HFFc6 (cell line): ENCODE measurements at places on chromosomes 1 and 21.

DNA sequence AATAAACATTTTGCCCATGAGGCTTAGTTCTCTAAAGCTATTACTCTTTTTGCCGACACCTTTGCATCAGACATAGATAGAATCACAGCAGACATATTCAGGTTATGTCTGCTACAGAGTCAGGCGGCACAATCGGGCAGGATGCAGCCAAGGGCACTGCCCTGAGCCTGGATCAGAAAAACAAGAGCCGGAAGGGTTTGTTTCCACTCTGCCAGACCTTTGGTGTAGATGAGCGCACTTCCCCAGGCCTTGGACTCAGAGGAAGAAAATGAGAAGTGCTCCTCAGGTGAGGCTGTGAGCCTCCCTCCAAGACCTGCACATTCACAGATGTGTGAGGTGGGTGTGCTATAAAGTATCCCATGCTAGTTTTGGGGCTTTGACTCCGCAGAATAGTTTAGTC lies 43.7 kb downstream of the GNG12 start:
- peak overlapping the region; percentile 84; the same call in 1 of the 2 replicates for H3K4me3 ChIP-seq
- H3K4me1 ChIP-seq = peaks cover 97% of the 10 kb centered on the region
- peaks cover 6% of the 10 kb centered on the region; the same call in 1 of the 2 replicates for H3K36me3 ChIP-seq
- H3K27me3 ChIP-seq = no peaks in the 10 kb centered on the region; the same call in 1 of the 2 replicates
- H3K27ac ChIP-seq = peak overlapping the region; percentile 96

DNA sequence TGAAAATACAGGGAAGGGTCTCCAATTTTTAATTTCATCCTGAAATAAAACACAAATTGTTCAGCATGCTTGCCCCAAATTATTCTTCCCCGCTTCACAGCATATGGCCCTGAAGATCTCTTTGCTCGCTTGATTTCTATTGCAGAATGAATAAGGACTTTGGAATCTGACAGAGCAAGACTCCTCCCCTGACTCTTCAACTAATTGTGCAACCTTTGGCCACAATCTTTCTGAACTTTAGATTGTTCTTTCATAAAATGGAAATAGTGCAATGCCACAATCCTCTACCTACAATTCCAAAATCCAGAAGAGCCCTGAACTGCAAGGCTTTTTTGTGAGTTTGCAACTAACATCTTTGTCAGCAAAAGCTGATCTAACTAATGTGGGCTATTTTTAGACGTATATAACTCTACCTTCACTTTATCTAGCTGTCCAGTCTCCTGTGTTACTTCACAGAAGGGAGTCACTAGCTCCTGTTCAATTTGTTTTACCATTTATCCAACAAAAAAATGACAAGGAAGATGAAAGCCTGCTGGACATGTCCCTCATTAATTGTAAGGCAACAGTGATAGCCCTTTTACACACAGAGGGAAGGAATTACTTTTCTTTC lies 13.4 kb downstream of the RNASEL start:
- H3K27ac ChIP-seq = no peak overlapping the region
- no peaks in the 10 kb centered on the region for H3K27me3 ChIP-seq
- peaks cover 30% of the 10 kb centered on the region for H3K4me1 ChIP-seq
- peaks cover 5% of the 10 kb centered on the region for H3K36me3 ChIP-seq
- no peak overlapping the region for H3K4me3 ChIP-seq
- peak; percentile 29 for DNase-seq

DNA sequence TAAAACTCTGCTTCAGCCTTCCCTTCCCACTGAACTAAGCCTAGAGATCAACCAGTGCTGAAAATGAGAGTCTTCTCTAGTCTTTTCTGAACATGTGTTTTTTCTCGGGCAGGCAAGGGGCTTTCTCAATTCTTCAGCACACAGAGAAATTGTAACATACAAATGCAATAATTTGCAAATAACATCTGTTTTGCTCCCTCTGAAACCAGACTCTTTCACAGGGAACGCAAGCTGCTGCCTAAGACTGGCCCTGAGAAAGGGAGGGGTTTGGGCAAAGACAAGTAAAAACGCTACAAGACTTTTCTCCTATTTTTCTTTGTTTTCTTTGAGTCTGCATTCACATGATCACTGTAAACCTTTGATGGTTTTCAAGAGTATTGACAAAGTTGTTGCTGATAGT lies 39.6 kb upstream of the VN1R5 start:
- no peak overlapping the region for H3K27ac ChIP-seq
- no peak overlapping the region for H3K4me3 ChIP-seq
- no peaks in the 10 kb centered on the region for H3K27me3 ChIP-seq
- peaks cover 9% of the 10 kb centered on the region; the same call in 1 of the 2 replicates for H3K4me1 ChIP-seq
- H3K36me3 ChIP-seq = no peaks in the 10 kb centered on the region

DNA sequence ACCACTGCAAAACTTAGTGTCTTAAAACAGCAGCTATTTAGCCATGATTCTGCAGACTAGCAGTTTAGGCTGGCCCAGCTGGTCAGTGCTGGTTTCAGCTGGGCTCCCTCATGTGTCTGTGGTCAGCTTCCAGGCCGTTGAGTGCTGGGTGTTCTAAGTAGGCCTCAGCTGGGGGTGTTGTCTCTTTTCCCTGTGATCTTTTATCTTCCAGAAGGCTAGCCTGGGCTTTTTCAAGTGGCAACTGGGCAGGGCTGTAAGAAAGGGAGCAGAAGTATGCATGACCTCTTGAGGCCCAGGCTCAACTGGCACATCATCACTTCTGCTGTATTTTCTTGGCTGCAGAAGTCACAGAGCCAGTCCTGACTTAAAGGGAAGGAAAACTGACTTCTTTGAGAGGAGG lies 136.1 kb downstream of the KIF26B start:
- no peak for DNase-seq
- no peak overlapping the region for H3K27ac ChIP-seq
- H3K4me3 ChIP-seq = no peak overlapping the region
- H3K27me3 ChIP-seq = no peaks in the 10 kb centered on the region

DNA sequence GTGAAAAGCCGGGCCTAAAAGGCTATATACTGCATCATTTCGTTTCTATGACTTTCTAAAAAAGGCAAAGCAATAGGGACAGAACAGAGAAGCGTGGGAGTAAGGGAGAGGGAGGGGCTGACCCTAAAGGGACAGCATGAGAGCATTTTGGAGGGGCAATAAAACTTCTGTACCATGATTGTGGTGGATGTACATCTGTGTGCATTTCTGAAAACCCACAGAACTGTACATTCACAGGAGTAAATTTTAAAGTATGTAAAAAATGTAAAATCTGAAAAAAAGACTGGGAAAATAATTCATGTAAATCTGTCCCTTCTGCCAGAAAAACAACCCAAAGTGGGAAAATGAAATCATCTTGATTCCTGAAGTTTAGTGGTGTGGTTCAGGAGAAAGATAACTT lies 235.4 kb downstream of the CENPF start:
- peaks cover 98% of the 10 kb centered on the region for H3K4me1 ChIP-seq
- H3K27ac ChIP-seq = peak overlapping the region; percentile 63
- peak; percentile 65 for DNase-seq
- H3K36me3 ChIP-seq = peaks cover 13% of the 10 kb centered on the region

- peak; percentile 66 for DNase-seq
- no peak overlapping the region for H3K4me3 ChIP-seq
- H3K27ac ChIP-seq = peak overlapping the region; percentile 59
- H3K36me3 ChIP-seq = peaks cover 17% of the 10 kb centered on the region
Observed at GRCh38 chr21:28138272-28138671, 854.4 kb downstream of the LTN1 start.
